ENCODE measurements at places on chromosomes 4 and X.

GRCh38 chrX:37745354-37745753 lies 34.5 kb upstream of the CYBB start:
- peak; percentile 87 for DNase-seq

DNA sequence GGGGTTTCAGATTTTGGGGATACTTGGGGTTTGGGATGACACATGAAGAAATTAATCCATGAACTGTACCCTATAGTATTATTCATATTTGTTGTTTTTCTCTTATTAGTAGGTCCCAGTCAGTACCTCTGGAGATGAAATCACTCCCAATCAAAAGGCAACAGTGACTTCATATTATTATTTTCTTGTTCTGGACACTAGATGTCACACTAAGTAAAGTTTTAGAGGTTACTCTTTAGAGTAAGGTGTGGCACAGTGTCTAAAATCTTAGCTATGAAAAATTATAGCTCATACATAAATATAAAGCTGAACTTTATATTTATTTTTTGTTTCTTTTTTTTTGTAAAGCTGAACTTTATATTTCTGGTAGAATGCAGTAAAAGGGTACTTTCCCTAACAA lies 35.1 kb downstream of the FAM114A1 start:
- DNase-seq = peak; percentile 45

- DNase-seq = no peak
Observed at GRCh38 chr4:170428929-170429328, 339.2 kb upstream of the AADAT start.

DNA sequence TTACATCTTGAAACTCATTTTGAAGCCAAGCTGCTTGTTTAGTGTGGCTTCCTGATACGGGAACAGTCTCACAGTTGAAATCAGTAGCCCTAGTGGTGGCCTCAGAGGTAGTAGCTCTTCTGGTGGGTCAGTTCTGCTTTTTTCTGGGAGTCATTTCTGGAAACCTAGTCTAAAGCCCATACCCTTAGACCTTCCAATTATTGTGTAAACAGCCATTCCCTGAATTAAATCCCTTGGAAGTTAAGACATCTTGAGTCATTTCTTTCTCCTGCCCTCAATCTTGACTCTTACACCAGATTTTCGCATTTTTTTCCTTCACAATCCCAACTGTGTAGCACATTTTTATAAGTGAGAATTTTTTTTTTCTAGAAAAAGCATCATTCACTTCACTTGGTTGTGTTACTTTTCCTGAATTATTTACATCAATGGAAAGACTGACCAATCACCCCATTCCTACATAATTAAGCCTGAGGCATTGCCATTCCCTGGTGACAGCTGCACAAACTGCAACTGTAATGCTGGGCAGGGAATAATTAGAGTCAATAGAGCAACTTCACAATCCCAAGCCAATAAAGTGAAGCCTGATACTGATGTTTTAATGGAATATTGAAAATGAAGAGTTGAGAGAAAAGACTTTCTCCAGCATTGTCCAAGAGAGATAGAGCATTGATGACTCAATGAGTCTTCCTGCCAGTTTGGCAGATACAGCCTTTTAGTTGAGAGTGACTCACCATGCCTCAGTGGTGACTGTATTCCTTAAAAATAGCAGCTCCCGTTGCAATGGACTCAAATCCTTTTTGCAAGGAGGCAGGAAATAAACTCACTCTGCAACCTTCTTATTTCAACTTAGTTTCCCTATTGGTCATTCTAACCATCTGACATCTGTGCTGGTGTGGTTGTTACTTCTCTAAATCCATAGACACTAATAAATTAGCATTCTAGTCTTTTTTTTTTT lies 13.0 kb upstream of the SEPSECS start:
- no peak for DNase-seq

- DNase-seq = no peak
Observed at GRCh38 chrX:101957174-101957573, 25.3 kb upstream of the ZMAT1 start.

DNA sequence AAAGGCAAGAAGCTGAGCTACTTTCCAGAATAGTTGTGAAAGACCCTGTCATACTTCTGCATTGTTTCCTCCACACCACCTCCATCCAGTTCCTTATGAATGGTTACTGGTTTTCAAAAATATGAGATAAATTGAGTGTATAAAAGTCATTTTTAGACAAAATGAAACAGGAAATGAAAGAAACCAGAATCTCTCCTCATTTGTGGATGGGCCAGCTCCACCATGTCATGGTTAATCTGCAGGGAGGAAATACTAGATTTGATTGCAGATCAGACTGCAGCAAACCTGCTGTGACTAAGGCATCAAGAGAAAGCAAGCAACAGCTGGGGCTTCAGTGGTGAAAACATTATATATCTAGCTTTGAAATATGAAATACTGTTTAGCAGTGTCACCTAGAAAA lies 23.8 kb downstream of the F9 start:
- peak; percentile 62 for DNase-seq

GRCh38 chr4:37689353-37690095 lies 3.3 kb upstream of the RELL1 start:
- no peak for DNase-seq

- no peak for DNase-seq
Observed at GRCh38 chr4:41133454-41134018, 80.8 kb downstream of the APBB2 start.

DNA sequence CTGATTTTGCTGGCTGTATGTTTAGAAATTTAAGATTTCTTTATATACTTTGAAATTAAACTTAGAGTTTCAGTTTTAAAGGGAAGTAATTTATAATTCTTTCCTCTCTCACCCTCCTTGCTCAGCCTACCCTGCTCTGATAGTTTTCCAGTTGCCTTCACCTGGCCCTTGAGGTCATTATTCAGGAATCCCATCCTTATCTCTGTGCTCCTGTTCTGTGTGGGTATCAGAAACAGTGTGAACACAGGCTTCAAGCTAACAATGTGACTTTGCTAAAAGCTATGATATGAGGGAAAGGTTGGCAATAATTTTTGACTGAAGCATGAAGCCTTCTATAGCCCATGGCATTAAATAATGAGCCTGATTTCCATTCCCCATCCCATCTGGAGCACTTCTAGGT lies 128.1 kb downstream of the MID1 start:
- DNase-seq = no peak

- DNase-seq = no peak
Observed at GRCh38 chr4:78360466-78360865, 191.1 kb upstream of the ANXA3 start.

- DNase-seq = no peak
Observed at GRCh38 chr4:153649572-153649991, 34.5 kb upstream of the TLR2 start.

DNA sequence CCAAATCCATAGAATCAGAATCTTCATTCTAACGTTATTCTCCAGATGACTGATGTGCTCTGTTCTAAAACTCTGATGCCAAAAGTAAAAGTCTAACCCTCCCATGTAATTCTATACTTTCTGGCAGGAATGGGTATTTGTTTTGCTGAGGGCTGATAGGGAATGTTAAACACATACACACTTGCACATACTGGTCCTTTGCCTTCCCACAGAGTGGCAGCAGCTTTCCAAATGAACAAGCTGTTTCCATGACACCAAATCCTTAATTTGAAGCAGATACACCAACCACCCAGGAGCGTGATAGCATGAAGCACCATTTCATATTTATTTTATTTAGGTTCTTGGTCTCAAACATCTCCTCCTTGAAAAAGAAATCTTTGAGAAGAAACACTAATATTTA lies 155.5 kb upstream of the PRDX4 start:
- no peak for DNase-seq

GRCh38 chr4:125313497-125313896 lies 1.3 kb upstream of the FAT4 start:
- DNase-seq = peak; percentile 84

- DNase-seq = no peak
Observed at GRCh38 chr4:139756391-139757180, 91.0 kb downstream of the MGST2 start.

GRCh38 chrX:40423299-40423698 lies 157.5 kb upstream of the ATP6AP2 start:
- DNase-seq = no peak

Measured in common myeloid progenitor, CD34-positive (primary cell).